ENCODE measurements at places on chromosomes 7 and 10.
A peak's percentile ranks its signal among the peaks of the same experiment; 100 is the strongest.

GRCh38 chr7:37424995-37425394, 23.7 kb downstream of the ELMO1 start:
- no peak for DNase-seq

GRCh38 chr10:33703501-33704213, 369.2 kb upstream of the NRP1 start:
- no peak for DNase-seq

- DNase-seq, result peak; percentile 41
Observed at GRCh38 chr10:31101123-31101522, 69.5 kb upstream of the ZNF438 start.

- no peak for DNase-seq
Observed at GRCh38 chr10:74337330-74338016, 186.5 kb downstream of the ADK start.

DNA sequence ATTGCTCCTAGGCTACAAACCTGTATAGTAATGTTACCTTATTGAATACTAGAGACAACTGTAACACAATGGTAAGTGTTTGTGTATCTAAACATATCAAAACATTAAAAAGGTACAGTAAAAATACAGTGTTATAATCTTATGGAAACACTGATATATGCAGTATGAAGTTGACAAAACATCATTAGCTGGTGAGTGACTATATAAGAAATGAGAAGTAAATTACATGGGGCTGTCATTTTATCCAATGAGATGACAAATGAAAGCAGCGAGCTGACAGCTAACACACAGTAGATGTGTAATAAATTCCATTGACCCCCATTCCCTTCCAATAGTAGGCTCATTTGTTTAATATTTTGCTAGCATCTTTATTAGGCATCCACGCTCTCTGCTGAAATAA, 198.1 kb upstream of the GHITM start:
- DNase-seq, result no peak

DNA sequence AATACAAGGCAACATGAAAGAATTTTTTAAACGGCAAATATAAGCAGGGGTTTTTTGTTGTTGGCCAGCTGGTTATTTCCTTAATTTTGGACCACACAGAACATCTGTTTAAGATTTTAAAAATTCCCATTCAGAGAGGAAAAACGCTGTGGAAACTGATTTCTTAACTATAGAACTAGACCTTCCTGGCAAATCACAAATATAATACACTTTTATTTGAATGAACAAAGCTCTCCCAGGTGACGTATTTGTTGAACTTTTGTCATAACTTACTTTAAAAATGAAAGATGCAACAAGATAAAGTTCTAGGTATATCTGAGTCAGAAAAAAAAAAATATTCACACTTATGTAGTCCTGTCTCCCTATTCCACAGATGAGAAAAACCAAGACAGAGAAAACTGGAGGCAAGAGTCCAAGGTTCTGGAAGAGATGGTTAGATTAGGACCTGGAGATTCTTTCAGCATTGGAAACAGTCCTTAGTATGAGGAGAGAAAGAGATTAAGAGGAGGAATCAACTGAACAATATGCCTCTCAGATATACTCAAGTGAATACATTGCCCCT, 269.1 kb downstream of the NEBL start:
- no peak for DNase-seq

- no peak for DNase-seq
Observed at GRCh38 chr10:70780370-70780760, 4.8 kb downstream of the TBATA start.

DNA sequence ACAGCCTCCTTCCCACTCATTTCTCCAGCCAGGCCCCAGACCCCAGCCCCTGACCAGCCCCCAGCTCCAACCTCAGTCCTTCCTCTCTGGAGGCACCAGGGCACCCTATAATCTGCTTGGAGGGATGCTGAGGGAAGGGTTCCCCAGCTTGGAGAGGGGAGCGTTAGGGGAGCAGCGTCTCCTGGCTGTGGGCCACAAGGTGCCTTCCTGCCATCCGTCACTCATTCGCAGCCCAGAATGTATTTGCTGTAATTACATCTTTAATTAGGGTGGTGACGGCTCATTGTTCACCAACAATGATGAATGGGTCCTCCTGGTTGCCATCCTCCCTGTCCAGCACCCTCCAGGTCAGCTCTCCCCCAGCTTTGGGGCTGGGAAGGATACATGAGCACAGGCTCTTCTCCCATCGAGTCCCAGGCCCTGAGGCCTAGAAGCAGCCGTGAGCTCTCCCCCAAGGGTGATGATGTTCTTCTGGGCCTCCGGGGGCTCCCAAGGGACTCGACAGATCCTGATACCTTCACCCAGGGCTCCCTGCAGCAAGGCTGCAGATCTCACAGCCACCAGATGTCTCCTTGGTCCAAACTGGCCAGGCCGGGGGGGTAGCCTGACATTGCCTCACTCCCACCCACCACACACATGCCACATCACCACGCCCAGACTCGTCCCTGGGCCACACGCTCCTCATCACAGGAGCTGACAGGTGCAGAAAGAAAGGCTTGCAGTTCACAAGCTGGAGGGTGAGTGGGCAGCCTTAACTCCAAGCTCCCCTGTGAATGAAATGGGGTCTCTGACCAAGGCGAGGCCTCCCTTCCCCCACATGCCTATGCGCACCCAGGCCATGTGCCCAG, 26.8 kb downstream of the POLL start:
- no peak for DNase-seq

DNA sequence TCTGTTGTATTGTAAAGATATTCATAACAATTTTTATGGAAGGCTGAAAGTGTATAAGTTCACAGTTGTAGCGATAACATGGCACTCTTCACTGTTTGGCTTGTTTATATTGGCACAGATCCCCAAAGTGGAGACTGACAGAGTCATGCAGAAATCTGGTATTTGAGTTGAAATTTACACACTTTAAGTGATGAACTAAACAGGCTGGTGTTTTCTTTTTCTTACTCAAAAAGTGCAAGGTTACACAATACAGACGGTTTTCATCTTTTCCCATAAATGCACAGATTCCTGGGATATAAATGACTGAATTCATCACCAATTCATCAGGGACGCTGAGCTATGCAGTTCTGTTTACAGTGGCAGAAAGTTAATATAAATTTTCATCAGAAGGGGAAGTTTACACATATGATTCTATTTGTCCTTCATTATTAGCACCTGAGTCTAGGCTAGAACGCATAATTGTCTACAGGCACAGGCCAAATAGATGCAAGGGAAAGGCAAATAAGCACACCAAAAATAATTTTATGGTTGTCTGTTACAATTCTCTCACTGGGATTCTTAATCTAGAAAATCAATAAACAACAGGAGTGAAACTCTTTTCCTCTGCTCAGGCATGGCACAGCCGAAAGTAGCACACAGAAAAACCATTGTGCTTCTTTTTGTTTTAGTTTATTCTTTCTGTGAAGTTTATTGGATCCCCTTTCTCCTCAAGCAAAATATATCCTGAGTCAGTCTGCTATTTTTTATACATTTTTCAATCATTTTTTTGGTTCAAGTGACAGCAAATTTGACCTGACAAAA, 88.0 kb downstream of the FOXP2 start:
- DNase-seq, result no peak

- no peak for DNase-seq
Observed at GRCh38 chr7:140674899-140675701, 2.4 kb downstream of the ADCK2 start.

- DNase-seq, result no peak
Observed at GRCh38 chr10:47380341-47381102, 3.6 kb downstream of the ZNF488 start.

- DNase-seq, result no peak
Observed at GRCh38 chr7:99359465-99360154, 14.9 kb upstream of the ARPC1B start.

DNA sequence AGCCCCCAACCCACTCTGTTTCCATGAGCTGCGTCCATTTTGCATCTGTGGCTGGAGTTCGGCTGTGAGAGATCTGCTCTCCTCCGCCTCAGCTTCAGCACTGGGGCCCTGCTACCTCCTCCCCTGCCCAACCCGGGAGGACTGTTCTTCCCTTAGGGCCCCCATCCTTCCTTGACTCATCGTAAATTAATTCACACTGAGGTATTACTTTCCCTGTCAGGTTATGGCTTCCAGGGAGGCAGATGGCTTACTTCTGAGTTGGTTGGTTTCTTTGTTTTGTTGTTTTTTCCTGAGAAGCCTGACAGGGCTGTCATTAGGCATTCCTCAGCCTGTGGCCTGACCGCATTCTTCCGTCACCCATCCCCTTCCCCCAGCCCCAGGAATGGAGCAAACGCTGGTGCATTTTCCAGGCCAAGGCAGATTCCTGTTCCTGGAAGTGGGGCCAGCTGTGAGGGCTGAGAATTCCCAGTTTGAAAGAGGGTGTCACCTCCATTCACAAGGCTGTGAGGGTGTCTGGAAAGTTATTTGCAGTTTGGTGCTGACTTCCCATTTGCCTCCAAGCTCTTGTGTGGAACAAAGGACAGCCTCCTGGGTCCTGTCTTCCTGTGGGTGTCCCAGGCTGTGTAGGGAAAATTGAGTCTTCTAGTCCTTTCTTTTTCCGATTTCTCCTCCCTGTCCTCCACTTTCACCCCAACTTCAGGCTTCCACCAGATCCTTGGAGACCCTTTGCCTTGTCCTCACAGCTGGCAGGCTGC, 11.7 kb downstream of the CPA5 start:
- no peak for DNase-seq

DNA sequence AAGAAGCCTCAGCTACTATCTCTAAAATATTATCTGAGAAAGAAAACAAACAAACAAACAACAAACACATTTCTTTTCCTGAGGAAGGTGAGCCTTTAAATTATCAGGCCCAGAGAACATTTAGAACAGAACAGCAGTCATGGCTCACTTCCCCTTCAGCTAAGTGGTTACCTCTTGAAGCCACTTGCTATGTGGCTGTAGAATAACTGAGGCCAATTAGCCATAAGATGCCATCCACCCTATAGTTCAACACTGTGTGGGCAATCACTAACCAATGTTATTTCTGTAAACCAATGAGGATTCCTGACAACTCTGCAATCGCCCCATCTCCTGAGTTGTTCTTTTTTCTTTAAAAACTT, 3.7 kb upstream of the UPP1 start:
- DNase-seq, result no peak

GRCh38 chr10:77578583-77579227, 58.9 kb downstream of the KCNMA1 start:
- DNase-seq, result no peak

DNA sequence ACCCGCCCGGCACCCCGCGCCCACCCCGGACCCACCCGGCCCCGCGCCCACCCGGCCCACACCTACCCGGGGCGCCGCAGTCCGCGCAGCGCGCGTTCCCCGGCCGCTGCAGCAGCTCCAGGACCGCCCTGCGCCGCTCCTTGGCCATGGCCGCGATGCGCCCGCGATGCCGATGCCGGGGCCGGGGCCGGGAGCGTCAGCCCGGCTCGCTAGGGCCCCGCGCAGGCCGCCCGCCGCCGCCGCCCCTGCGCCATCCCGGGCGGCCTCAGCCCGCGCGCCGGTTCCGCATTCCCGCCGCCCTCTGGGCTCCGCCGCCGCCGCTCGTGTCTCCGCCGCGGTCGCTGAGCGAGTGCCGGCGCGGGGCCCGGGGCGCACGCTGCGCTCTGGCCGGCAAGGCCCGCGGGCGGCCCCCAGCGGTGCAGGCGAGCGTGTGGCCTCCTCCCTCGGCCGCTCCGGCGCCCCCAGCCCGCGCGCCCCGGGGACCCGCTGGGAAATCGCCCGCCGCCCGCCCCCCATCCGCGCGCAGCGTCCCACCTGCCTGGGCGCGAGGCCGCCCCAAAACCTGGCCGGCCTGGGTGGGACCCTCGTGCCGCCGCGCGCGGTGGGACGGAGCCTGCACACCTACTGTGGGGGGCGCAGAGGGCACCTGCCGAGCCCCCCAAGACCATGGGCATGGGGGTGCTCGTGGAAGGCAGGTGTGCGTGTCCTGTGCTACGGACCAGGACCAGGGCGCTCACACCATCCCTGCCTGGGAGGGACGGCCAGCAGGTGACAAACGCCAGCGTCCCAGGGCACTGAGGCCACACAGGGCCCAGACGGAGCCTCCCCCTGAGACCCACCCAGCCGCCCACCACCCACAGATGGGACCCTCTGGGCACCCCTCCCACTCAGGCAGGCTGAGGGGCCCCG, at the start of gene ADAP1:
Gene ADAP1, minus strand, starts transcription at position 351 of the 909 bp plus-strand sequence. Its CDS starts 203 bp downstream, at position 148.
- peak; percentile 81 for DNase-seq

- no peak for DNase-seq
Observed at GRCh38 chr10:132978542-132978941, 36.2 kb upstream of the CFAP46 start.

- DNase-seq, result no peak
Observed at GRCh38 chr7:143979359-143979758, 20.8 kb upstream of the OR6B1 start.

GRCh38 chr7:140989068-140989467, 25.7 kb downstream of the MRPS33 start:
- DNase-seq, result no peak

DNA sequence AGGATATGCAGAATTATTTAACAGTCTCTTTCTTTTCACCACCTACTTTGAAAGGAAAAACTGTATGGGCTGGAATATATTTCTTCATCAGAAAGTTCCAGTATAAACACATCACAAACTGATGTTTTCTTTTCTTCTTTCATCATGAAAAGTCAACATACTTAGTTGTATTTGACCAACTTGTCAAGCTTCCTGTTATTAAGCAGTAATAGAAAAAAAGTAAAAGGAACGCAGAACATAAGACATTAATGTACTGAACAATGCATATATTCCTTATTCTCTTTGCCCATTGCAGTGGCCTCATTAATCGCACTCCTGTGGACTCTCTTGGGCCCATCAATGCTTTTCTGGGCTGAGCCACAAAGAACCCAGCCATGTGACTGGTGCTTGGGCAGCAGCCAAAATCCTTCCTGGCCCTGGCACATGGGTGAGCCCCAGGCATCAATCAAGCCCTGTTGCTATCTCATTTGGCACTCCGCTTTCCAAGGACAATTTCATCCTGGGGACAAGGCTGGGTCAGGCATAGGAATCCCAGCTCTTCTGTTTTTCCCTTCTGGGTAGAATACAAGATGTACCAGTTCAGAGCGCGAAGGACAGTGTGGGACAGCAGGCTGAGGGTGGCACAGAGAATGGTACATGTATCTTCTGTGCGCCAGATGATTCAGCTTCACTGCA, 42.3 kb downstream of the RHOBTB1 start:
- no peak for DNase-seq

- DNase-seq, result no peak
Observed at GRCh38 chr7:84108787-84109186, 85.8 kb downstream of the SEMA3A start.

DNA sequence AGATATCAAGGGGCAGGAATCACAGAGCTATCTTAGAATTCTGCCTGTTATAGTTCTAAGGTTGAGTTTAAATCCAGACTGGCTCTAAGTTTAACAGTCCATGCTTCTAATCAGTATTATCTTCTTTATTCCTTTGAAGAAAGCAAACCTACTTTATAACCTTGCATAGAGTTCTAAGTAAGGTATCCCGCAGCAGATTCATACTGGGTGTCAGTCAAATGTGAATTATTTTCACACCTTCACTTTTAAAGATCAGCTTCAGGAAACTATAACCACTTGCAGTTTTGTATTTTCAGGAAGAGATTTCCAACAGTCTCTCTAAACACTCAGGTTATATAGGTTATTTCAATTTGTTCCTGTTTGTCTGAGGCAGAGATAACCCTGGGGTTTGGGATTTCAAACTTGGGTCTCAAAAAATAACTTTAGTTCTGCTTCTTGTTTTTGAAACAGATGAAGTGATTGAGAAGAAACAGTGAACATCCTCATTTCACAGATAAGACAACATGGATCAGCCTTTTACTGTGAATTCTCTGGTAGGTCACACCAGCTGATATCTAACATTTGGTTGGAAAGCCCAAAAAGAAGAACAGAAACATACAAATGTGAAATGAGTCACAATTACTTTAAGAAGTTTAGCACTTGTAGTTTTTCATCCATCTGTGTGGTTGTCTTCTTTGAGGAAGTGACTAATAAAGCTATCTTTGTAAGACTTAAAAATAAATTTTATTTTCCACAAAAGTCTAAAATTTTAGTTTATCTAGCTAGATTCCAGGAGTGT, 21.4 kb downstream of the STAMBPL1 start:
- no peak for DNase-seq
